Foreskin keratinocyte (primary cell): ENCODE measurements at places on chromosomes 2 and 18. TPM values are rescaled to one million over a fixed set of nuclear protein-coding genes. Genes with fewer than 3 reads are reported as not detected.

The AQP12A gene
- total RNA-seq: not detected in 2 replicates

The ZSWIM2 gene
- total RNA-seq: not detected in 2 replicates

The RBM44 gene
- 0.07 and 0.14 TPM in 2 replicates for total RNA-seq

The SERPINB5 gene
- 282 and 314 TPM in 2 replicates for total RNA-seq

The MYCN gene
- total RNA-seq: 0.10 TPM in 1 of 2 replicates, not detected in the other
